Epithelial cell of proximal tubule (primary cell): ENCODE measurements at places on chromosomes 3 and 15. TPM values are rescaled to one million over a fixed set of nuclear protein-coding genes. Genes with fewer than 3 reads are reported as not detected.

- no peak for DNase-seq
Observed at GRCh38 chr15:89098281-89098680, 10.0 kb downstream of the ABHD2 start.

GRCh38 chr15:65757256-65757655, 34.8 kb downstream of the DENND4A start:
- DNase-seq: no peak

DNA sequence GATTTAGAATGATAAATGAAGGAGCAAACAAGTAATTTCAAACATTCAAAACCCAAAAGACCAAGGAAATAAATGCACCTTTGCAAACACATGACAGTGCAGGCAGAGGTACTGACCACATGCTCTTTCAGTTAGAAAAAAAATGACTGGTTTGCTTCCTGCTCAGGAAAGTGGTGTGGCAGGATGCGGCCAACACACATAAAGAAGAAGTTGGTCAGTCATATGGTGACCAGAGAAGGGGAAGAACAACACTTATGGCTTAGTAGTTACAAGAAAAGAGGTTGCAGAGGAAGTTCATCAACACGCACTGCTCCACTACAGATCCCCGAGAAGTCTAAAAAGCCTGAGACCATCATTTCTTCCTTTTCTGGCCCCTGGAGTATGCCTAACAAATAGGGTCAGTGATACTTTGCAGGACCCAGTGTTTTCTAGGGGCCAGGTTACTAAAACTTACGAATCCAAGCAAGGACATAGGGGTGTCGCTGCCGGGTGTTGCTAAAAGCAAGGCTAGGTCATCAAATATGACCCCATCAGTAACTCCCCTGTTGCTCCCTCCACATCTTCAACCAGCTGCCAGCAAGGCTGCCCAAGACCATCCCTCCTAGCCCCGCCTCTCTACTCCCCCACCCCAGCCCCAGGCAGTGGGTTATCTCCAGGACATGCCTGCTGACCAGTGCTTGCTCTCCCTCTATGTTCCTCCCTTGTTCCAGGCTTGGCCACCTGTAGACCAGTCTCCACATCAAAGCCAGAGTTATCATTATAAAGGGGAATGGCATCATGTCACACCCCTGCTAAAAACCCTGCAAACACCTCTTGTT, 11.2 kb downstream of the ATP8B4 start:
- DNase-seq: no peak

- DNase-seq: no peak
Observed at GRCh38 chr3:123102826-123103225, 36.0 kb downstream of the PDIA5 start.

DNA sequence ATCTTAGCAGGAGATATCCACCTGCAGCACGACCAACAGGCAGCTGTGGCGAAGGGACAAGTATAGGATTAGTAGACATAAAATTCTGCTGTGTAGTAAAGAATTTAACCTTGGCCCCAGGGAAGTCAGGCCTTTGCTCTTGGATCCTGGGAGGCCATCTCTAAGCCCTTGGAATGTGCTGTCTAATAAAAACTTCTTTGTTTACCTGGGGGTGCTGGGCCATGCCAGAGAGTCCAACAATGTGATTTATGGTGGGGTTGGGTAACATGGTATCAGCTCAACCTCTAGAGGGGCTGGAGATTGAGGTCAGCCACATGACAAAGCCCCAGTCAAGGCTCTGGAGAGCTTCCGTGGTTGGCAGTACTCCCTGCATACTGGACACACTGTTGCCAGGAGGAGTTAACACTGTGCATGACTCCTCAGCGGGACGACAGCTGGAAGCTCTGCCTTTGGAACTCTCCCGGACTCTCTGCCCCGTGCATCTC, 52.4 kb downstream of the HEG1 start:
- DNase-seq: no peak

DNA sequence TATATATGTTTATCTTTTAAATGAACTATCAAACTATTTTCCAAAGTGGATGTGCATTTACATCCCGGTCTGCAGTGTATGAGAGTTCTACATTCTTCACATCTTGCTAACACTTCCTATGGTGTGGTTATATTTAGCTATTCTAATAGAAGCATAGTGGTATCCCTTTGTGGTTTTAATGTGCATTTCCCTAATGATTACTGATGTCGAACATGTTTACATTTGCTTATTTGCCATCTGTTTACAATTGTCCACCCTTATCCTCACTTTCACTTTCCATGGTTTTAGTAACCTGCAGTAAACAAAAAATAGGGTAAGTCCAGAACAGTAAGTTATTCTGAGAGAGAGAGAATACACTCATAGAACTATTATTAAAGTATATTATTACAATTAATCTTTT, 360.5 kb upstream of the NAALADL2 start:
- DNase-seq: no peak

GRCh38 chr15:57411945-57412768, 35.9 kb downstream of the CGNL1 start:
- DNase-seq: no peak

Gene HYAL1
- 1.3 and 2.2 TPM in 2 replicates for total RNA-seq

DNA sequence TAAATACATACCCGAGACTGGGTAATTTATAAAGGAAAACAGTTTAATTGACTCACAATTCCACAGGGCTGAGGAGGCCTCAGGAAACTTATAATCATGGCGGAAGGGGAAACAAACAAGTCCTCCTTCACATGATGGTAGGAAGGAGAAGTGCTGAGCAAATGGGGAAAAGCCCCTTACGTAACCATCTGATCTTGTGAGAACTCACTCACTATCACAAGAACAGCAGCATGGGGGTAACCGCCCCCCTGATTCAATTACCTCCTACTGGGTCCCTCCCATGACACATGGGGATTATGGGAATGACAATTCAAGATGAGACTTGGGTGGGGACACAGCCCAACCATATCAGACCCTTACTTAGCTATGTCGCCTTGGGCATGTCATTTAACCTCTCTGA, 27.7 kb downstream of the SCG3 start:
- DNase-seq: no peak

DNA sequence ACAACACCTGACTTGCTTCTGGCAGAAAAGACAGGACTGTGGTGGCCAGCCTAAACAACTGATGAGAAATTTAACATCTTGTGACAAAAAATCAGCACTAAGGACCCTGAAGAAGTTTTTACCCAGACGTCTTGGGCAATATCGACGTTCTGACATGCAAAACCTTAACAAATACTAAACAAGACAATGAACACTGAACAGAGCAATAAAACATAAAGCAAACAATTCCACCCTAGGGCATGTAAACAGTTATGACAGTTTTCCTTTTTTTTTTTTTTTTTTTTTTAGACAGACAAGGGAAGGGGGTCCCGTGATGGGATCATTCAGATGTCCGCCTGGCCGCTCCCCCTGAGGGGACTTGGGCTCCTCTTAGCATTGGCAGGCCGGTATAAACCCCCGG, 738.0 kb downstream of the SI start:
- DNase-seq: no peak

DNA sequence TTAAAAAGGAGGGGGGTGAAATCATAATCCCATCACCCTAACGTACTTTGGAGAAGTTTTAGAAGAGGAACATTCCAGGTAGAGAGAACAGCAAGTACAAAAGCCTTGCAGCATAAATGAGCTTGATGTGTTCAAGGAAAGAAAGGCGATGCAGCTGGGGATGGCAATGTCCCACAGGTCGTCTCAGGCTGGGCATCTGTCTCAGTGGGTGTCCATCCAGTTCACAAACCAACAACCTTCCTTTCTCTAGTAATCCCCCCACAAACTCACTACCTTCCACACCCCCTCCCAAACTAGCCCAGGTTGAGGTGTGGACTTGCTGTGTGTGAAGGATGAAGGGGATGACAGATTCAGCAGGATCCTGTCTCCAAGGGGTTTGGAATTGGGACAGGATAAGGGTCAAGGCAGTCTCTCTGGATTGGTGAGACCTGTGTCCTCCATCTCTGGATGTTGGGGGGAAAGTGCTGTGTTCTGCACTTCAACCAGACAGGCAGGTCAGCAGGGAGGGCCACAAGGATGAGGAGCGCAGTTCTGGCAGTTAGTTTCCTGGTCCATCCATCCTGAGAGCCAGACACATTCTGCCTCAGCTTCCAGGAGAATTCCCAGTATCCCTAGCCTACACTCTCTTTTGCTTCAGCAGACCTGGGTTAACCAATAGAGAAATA, 1.7 kb upstream of the ESYT3 start:
- DNase-seq: no peak

GRCh38 chr3:37971467-37971866, 19.1 kb upstream of the VILL start:
- DNase-seq: no peak
